ENCODE measurements at places on chromosomes 7 and 10. TPM values are rescaled to one million over a fixed set of nuclear protein-coding genes. Genes with fewer than 3 reads are reported as not detected.

CHST3 gene
- total RNA-seq = 26.8 TPM

LIPA gene
- 36.7 TPM for total RNA-seq

OR6B1 gene
- total RNA-seq = not detected

LIPM gene
- not detected for total RNA-seq

ODAD2 gene
- total RNA-seq = 1.0 TPM

Measured in placental pericyte (primary cell).